ENCODE measurements at places on chromosomes 7 and 10.

DNA sequence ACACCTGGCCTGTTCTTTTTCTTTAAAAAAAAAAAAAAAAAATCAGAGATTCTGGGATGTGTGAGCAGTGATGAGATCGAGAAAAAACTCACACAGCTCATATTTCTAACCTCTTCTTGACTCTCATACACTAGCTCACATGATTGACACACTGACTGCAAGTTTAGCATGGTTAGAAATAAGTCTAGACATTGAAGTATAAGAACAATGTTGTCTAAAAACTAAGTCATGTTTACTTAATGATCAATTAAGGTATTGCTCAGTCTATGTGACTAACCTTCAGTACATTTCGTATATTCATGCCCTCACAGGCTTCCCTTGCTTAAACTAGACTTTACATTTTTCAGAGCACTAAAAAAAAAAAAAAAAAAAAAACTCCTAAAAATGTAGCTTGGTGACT is 775.1 kb downstream of the GATA3 start:
- no peak overlapping the region for H3K4me3 ChIP-seq
- no peak overlapping the region for H3K27ac ChIP-seq
- DNase-seq, result no peak

DNA sequence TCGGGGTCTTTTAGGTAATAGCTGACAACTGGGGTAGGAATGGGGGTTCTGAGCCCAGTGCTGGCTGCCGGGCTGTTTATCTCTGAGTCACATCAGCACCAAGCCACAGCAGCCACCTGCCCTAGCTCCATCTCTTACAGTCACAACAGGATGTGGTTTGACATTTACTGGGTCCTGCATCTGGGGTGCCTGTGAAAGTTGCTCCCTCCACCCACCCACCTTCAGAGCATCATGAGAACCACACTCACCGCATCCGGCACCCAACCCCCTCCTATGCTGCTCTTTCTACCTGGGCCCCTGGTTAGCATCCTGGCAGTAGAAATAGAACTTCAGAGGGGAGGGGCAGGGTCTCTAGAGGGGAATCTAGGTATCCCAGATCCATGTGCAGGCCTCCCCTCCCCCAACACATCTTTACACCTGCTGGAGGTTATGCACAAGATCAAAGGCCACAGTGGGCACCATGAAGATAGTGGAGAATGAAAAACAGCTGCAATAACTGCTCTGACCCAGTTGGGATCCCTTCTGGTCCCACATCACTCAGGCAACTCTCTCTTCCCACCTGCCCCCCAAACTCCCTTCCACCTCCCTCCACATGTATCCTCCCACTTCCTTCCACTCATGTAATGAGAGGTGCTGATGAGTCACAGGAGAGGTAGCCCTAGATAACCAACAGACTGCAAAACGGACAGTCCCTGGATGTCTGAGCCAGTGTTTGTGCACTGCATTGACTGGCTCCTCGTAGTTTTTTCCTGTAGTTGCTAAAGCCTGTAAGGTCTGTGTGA is 38.2 kb downstream of the PRSS2 start:
- no peaks in the 10 kb centered on the region for H3K36me3 ChIP-seq
- peaks cover 17% of the 10 kb centered on the region for H3K4me1 ChIP-seq
- H3K27ac ChIP-seq, result no peak overlapping the region

DNA sequence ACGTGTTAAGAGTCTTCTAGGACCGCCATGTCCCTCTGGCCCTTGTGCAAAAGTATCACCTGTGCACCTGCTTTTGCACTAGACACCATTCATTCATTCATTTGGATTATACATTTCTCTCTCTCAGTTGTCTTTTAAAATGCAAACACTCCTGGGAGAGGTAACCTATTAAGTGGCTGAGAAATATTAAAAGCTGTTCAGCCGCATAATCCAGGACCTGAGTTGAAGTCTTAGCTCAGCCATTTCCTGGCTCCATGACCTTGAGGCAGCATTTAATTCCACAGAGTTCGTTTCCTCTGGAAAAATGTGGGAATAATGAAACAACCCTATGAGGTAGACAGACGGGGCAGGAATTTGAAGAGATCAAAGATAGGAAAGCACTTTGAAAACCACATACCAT is 251.6 kb downstream of the RPS24 start:
- H3K4me3 ChIP-seq, result no peak overlapping the region
- H3K4me1 ChIP-seq, result peaks cover 9% of the 10 kb centered on the region
- no peak overlapping the region for H3K27ac ChIP-seq
- H3K27me3 ChIP-seq, result no peaks in the 10 kb centered on the region
- DNase-seq, result no peak
- no peaks in the 10 kb centered on the region for H3K36me3 ChIP-seq

DNA sequence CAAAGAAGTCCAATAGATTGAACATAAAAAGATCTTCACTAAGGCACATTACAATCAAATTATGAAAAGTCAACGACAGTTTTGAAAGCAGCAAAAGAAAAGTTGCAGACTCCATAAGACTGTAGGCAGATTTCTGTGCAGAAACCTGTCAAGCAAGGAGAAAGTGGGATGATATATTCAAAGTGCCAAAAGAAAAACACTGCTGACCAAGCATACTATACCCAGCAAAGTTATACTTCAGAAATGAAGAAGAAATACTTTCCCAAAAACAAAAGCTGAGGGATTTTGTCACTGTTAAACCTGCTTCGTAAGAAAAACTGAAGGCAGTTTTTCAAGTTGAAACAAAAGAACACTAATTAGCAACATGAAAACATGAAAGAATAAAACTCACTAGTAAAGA is 145.5 kb downstream of the ZEB1 start:
- H3K4me1 ChIP-seq, result no peaks in the 10 kb centered on the region
- DNase-seq, result no peak
- no peak overlapping the region for H3K4me3 ChIP-seq
- no peaks in the 10 kb centered on the region for H3K36me3 ChIP-seq
- H3K27ac ChIP-seq, result no peak overlapping the region

- no peak overlapping the region for H3K4me3 ChIP-seq
- no peak overlapping the region for H3K27ac ChIP-seq
- no peak for DNase-seq
These were observed 40.8 kb upstream of the CTBP2 start for GRCh38 chr10:125201108-125201524.

DNA sequence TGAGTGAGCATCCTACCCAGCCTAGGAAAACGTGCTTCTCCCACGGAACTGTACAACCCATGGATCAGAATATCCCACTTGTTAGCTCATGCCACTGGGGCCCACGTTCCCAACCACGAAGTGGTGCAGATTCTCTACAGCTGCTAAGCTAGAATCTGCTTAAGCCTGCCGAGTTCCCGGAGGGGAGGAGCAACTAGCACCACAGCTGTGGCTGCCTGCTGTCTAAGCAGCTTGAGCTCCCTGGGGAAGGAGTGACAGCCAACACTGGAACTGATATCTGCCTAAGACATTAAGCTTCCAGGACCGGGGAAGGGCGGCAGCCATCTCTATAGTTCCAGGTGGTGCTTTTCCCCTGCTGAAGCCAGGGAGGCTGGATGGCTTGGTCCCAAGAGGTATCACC is 334.7 kb upstream of the CHRM2 start:
- H3K27ac ChIP-seq, result no peak overlapping the region
- no peak overlapping the region for H3K4me3 ChIP-seq
- DNase-seq, result no peak
- H3K4me1 ChIP-seq, result no peaks in the 10 kb centered on the region
- H3K36me3 ChIP-seq, result no peaks in the 10 kb centered on the region
- H3K27me3 ChIP-seq, result no peaks in the 10 kb centered on the region
